ENCODE measurements at places on chromosomes 16 and 17.

DNA sequence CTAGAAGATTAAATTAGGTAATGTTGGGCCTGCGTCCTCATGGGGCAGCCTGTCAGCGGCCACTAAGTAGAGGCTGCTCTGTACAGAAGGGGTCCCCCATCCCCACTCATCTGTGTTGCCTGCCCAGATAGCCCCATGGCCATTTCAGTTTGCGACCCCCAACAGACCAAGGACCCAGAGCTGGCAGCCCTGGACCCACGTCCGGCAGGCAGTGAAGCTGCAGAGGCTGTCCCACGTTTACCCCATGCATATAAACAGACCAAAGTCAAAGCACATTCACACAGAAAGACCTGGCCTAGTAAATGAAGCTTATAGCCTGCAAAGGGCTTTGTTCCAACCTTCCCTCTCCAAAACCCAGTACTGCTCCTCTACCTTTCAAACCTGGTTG lies 4.6 kb downstream of the PDF start:
- no peak for DNase-seq

GRCh38 chr16:51391798-51392511 lies 240.9 kb upstream of the SALL1 start:
- DNase-seq: no peak

GRCh38 chr16:14378131-14378551 lies 251.9 kb downstream of the PARN start:
- no peak for DNase-seq

DNA sequence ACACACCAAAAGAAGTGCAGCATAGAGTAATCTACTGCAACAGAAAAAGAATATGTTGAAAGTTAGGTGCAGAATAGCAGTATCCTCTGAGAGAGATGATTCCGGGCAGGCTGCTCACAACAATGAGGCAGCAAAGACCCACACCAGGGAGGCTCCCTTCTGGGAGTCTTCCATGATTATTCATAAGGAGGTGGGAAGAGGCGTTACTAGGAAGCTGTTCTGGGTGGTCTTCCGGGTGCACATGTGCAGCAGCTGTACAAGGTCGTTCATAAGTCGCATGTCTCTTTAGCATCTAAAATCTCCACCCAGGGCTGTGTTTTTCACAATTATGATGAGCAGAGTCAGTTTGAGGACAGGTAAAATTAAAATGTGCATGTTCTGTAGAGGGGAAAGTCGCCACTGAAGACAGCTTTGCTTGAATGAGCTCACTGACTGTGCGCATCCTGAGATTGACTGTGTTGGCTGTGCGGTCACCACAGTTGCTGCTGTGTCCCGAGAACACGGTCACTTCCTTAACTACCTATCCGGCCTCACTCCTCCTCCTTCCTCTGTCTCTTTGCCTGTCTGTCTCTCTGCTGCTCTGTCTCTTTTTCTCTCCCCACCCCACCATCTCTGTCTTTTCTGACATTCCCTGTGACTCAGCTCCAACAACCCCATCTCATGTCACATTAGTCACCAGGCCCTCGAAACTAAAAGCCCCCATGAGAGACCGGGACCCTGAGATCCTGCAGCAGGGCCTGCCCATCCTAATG lies 125.5 kb upstream of the HSBP1 start:
- no peak for DNase-seq

GRCh38 chr16:68128577-68129305 lies 43.6 kb downstream of the NFATC3 start:
- DNase-seq: no peak

DNA sequence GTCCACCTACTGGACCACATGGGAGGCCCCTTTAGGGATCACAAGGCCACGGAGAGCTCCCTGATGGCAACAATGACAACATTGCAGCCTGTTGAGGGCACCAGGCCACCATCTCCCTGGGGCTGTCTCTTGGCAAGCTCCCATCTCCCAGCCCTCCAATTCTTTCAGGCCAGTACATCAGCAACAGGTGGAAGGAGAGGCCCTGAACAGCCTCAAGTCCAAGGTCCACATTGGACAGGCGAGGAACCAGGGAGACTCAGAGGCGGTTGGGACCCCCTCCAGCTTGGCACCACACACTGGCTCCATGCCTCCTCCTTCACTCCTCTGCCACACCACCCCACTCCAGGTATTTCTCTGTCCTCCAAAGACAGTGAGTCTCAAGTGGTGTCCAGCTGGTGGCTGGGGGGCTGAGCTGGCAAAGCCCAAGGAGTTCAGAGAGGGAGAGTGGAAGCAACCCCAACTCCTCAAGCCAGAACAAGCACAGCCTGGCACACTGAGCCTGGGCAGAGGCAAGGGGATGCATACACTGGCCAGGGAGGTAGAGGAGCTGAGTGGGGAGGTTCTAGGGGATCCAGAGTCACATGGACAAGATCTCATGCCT lies 1.3 kb upstream of the ACAP1 start:
- no peak for DNase-seq

DNA sequence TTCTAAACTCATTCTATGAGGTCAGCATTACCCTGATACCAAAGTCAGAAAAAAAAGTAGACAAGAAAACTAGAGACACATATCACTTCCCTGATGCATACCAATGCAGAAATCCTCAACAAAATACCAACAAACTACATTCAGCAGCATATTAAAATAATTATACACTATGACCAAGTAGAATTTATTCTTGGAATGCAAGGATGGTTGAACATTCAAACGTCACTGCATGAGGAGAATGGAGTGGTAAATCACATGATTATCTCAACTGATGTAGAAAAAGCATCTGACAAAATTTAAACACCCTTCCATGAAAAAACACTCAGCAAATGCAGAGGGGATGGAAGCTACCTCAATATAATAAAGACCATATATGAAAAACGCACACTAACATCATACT lies 155.0 kb upstream of the KCNJ18 start:
- DNase-seq: no peak

GRCh38 chr17:61380217-61380835 lies 19.3 kb upstream of the TBX2 start:
- no peak for DNase-seq

DNA sequence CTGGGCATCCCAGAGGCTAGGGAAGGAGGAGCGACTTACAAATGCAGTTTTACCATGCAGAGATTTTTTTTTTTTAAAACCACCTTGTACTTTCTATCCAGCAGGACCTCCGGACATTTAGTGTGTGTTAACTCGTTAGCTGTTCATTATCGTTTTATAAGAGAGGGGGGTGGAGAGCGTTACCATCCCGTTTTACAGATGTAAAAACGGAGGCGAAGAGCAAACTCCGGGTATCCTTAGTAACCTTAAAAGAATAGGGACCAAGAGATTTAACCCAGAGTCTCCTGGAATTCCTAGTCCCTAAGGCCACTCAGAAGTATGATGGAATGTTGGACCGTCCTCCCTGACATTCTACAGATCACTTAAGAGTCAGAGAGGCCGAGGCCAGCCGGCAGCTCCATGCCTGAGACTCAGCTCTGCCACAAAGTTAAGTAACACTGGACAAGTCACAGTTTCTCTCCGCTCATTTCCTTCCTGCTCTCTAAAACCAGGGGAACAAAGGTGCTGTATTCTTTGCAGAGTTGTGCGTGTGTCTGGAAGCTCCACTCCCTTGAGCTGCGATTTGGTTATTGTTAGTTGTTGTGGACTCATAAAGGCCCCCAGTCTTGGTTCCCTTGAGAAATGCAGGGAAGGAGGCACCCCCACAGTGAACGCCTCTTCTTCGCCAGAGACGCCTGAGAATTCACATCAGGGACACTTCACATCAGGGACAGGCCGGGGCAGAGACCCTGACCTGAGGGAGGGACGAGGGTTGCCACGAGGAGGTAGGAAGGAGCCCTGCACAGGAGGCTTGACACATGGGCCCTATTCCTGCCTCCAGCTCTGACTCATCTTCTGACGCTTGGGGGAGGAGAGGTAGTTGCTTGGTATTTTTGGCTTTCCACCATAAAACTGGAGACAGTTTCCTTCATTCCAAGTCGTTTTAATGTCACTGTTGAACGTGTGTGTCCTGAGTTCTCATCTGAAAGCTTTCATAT lies 1.2 kb downstream of the DUSP14 start:
- DNase-seq: peak; percentile 35

DNA sequence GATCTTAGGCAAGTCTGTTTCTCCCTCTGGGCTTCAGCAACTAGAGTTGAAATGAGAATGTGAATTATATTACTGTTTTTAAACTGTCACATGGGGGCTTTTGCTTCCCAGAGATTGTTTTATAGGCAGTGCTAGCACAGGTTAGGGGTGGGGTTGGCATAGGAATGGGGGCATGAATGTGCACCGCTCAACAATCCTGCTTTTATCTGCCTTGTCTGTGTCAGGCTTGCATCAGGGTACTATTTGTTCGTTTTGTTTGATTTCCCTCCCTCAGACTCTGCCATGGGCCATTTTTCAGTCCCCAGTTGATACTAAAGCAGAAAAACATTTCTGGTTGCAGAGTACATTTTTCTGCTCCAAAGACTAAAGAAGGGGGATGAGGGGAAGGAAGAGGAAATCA lies 34.6 kb upstream of the IRX6 start:
- no peak for DNase-seq

GRCh38 chr16:12837291-12837690 lies 33.6 kb upstream of the CPPED1 start:
- DNase-seq: no peak

DNA sequence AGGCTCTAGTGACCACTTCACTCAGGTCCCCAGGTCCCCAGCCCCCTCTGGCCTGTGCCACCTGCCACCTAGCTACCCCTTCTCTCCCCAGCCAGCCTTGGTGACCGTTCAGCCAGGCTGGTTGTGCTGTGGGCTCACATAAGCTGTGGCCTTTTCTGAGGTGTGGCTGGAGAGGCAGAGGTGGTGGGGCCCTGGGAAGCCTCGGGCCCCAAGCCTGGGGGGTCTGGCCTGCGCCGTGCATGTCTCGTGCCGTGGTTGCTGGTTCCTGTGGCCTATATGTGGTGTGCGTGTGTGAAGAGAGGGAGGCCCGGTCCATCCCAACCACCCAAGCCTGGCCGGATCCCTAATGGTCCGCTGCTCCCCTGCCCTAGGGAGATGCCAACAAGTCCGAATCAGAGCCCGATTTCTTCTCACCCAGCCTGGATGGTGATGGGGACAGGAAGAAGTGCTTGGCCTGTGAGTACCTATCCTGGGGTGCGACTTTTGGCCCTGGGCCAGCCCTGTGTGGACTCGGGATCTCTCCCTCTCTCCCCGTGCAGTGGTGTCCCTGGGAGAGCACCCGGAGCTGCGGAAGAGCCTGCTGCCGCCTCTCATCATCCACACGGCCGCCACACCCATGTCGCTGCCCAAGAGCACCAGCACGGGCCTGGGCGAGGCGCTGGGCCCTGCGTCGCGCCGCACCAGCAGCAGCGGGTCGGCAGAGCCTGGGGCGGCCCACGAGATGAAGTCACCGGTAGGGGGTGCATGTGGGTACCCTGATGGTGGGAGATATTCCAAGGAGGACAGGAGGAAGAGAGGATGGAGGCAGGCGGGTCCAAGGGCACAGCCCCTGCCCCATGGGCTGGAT lies 35.9 kb downstream of the CACNA1G start:
- no peak for DNase-seq

DNA sequence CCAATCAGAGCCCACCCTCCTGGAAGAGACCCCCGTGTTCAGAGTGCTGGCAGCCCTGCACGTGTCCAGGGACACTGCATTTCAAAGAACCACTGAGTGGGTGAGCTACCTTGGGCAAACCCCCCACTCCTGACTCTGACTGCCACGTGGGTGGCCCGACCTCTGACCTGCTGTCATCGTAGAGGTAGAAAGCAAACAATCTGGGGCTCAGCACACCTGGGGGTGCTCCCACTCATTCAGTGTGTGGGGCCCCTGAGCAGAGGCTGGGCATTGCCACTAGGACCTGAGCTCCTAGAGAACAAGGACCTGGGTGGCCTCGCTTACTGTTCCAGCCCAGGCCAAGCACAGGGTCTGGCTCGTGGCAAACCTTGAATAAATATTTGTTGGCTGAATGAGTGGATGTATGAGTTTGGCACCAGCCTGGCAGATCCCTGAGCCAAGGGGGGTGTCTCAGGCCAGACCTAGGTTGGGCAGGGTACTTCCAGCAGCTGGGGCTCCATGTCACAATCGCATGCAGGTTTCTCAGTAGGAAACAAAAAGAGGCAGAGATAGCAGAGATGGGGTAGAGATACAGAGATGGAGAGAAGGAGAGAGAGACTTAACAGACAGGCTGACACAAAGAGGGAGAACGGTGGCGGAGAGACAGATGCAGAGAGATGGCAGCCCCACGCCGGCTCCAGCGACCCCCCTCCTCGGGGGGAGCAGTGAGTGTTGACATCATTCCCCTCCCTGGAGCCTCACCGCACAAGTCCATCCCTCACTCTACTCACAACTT lies 5.4 kb upstream of the DRC7 start:
- no peak for DNase-seq
